ENCODE measurements at places on chromosomes 7 and 10.

- no peak for DNase-seq
These were observed 10.0 kb downstream of the CYP3A43 start for GRCh38 chr7:99837649-99838361.

DNA sequence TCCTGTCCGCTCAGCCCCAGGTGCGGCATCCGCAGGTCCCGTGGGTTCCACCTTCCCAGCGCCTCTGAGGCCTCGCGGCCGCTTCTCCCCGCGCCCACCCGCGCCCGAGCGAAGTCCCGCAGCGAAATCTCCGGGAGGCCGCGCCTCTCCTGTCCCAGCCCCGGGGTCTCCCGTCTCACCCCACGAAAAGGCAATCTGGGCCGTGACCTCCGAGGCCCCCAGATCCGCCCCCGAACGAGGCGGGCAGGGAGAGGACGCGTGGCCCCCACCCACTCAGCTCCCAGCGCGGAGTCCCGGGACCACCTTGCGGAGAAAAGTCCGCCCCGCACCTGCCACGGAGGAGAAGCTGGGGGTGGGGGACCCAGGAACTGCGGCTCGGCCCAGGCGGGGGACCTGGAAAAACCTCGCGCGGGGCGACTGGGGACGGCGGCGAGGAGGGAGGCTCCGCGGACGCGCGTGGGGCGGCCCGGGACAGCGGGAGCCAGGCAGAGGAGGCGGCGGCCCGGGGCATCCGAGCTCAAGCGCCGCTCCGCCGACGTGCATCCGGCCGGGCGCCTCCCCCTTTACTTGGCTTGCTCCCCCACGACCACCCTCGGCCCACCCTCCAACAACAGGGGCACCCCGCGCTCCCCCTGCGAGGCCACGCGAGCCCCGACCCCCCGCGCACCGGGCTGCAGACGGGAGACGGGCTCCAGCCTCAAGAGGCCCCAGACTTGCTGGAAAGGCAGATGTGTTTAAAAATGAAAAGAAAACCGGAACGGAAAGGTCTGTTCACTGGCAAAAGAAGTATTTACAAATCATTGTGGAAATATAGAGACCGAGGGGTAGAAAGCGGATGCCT lies 33.0 kb upstream of the RNF32 start:
- no peak for DNase-seq

DNA sequence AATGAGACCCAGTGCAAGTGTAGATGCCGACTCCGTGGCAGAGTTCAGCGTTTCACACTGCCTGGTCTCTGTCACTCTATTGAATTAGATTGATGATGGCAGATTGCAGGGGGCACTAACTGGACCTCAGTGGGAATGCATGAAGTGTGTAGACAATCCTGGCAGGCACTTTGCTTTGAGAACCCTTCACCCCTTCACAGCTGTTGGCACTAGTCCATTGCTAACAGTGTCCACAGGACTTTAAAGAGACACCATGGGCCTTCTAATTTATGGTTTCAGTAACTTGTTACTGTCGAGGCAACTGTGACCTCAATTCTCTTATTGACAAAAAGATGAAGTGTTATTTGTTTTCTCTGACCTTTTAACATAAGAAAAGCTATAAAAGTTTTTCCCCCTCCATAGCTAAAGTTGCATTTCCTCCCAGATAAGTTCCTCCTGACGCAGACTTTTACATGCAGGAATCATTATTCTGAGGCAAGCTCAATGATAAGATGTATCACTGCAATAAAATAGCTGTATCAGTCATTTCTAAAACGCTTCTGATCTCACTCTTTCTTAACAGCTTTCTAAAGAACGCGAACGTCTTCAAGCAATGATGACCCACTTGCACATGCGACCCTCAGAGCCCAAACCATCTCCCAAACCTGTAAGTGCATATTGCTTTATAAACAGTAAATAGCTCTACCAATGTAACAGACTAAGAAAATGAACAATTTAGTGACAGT lies 238.9 kb downstream of the FOXP2 start:
- peak; percentile 85 for DNase-seq

- DNase-seq: no peak
These were observed 1.4 kb upstream of the VSTM4 start for GRCh38 chr10:49116509-49117375.

- DNase-seq: no peak
These were observed 79.3 kb downstream of the INSYN2A start for GRCh38 chr10:127117125-127117524.

GRCh38 chr10:27997865-27998177 lies 1.1 kb downstream of the ODAD2 start:
- no peak for DNase-seq

DNA sequence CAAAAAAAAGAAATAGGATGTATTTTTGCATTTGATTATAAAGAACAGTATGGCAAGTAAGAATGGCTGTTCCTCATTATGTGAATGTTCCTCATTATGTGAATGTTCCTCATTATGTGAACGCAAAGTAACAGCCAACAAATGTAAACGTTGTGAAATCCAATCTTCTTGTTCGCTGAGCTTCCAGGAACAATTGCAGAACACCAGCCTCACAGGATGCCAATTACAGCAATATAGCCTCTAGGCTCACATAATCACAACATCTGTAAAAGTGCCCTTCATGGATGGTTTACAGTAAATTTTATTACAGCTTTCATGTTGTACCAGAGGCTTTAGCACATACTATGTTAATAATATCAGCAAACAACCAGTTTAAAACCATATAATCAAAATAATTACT lies 71.6 kb downstream of the THSD7A start:
- DNase-seq: peak; percentile 93
